ENCODE measurements at places on chromosomes 7 and 10.

- no peak for DNase-seq
These were observed 33.0 kb upstream of the PPP1R3C start for GRCh38 chr10:91665842-91666241.

- no peak for DNase-seq
These were observed 75.2 kb downstream of the ZNF22 start for GRCh38 chr10:45075826-45076380.

DNA sequence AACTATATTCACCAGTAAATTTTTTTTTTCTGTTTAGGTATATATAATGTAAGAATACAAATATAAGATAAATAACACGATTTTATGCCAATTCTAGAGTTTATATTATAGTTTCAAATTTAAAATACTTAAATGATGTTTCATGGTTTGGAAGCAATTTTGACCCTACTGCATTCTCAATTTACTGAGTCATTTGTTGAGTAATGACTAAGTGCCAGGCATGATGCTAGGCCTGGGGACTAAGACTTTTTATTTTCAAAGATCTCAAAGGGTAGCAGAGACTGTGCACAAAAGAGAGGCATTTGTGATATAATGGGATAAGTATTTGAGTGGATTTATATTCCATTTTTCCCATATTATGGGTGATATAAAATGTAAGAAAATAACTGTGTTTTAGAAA, 78.9 kb upstream of the SMIM30 start:
- DNase-seq: no peak

DNA sequence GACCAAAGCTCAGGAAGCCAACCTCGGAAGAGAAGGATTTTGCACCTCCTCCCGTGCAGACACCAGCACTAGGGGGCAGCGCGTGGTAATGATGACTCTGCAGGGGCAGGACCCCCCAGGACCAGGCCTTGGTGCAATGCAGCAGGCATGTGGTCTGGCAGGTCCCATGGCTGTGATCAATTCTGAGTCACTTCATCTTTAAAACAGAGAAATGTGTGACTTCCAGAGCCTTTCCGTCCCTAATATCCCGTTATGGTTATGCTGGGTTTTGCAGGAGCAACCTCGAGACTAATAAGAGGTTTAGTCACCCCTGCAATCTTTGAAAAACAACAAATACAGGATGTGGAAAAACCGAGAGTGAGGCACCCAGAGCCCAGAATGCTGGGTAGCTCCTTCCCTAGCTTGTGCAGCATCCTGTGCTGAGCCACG, 30.2 kb upstream of the GJD4 start:
- DNase-seq: no peak
